Activated T-cell treated with anti-CD3 and anti-CD28 coated beads for 4 hours (primary cell): ENCODE measurements at places on chromosomes 4 and X.

DNA sequence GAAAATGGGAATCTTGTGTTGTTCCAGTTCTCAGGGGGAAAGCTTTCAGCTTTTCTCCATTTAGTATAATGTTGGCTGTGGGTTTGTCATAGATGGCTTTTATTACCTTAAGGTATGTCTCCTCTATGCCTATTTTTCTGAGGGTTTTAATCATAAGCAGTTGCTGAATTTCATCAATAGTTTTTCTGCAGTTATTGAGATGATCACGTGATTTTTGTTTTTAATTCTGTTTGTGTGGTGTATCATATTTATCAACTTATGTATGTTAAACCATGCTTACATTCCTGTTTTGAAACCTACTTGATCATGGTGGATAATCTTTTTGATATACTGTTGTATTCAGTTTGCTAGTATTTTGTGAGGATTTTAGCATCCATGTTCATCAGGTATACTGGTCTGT lies 66.8 kb upstream of the CENPE start:
- no peak for DNase-seq

- DNase-seq, result no peak
Observed at GRCh38 chr4:185399466-185399865, 2.8 kb downstream of the ANKRD37 start.

DNA sequence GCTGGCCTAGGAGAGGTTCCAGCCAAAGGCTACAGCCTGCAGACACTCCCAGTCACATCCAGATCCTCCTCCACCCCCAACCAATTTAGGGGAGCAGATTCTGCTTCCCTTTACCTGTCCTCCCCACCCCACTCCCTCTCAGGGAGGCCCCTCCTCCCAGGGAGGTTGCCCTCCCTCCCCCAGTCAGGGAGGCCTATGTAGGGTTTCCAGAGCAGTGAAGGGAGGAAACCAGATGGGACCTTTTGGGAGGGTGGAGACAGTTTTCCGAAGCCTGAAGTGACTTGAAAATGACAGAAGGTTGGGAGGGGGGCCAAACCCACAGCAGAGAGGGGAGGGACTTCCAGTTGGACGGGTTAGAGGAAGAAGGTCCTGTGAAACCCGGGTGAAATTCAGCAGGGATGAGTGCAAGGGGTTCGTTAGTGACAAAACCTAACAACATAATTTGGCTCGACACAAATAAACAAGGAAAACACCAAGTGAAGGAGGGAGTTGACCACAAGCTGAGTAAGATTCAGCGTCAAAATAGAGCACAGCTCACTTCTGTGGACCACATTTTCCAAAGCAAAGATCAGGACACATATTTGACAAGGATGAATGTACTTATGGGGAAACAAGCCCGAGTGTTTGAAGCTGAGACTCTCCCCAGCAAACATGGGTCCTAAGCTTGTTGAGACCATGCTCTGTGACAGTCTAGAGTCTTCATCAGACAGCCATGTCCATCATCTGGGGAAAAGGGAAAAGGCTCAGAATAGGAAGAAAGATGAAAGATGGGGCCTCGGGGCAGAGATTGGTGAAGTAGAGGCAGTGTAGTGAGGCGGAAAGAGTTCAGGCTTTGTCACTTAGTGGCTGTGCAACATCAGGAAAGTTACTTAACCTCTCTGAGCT lies 46.4 kb downstream of the PRPS1 start:
- no peak for DNase-seq

GRCh38 chr4:133550436-133550835 lies 401.3 kb downstream of the PCDH10 start:
- no peak for DNase-seq

DNA sequence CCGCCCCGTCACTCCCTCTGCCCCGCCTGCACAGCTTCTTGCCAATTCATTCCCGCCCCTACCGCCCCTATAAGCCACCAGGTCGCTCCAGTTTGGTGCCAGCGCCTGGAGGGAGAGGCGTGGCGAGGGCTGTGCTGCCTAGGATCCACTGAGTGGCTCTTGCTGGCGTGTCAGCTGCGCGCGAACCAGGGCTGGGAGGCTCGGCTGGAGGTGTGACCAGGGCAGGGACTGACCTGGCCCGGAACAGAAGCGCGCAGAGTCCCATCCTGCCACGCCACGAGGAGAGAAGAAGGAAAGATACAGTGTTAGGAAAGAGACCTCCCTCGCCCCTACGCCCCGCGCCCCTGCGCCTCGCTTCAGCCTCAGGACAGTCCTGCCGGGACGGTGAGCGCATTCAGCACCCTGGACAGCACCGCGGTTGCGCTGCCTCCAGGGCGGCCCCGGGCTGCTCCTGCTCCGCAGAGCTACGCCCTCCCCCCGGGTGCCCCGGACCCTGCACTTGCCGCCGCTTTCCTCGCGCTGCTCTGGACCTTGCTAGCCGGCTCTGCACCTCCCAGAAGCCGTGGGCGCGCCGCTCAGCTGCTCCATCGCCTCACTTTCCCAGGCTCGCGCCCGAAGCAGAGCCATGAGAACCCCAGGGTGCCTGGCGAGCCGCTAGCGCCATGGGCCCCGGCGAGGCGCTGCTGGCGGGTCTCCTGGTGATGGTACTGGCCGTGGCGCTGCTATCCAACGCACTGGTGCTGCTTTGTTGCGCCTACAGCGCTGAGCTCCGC lies at the start of gene GPR78:
Gene GPR78, plus strand, starts transcription at position 72 of the 773 bp plus-strand sequence. Its CDS starts 591 bp downstream, at position 663.
- DNase-seq, result no peak

DNA sequence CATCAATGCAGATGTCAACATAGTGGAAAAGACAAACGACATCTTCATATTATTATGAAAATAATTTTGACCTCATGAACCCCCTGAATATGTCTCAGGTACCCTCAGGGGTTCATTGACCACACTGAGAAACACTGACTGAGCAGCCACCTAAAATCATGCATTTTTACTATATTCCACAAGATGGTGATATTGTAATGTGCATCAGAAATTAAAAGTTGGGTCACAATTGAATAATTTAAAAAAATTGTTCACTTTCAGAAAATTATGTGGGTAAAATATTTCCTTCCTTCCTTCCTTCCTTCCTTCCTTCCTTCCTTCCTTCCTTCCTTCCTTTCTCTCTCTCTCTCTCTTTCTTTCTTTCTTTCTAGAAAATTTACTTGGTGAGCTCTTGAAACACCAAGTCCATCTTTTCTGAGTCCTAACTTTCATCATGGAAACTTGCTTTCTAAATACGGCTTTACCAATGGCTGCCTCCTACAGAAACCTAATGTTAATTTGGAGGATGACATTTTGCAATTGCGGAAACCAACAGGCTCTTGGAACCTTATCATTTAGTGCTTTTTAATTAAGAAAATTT lies 103.6 kb downstream of the RTL3 start:
- DNase-seq, result no peak

DNA sequence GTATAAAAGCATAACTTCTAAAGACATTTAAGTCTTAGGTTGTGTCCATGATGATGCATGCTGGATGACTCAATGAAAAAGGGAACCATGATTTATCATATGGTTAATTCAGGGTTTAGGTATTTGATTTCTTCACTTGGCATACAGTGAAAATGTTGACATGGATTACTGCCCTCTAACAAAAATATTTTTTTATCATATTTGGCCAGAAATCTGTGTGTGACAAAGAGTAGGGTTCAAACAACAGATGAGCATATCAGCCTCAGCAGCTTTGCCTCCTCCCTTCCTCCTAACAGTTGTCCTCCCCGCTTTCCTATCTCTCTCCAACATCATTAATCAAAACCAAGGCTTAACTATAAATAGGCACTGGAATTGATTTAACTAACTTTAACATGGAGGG lies 46.3 kb downstream of the ARHGAP6 start:
- DNase-seq, result no peak
